ENCODE measurements at places on chromosomes 2 and 18. TPM values are rescaled to one million over a fixed set of nuclear protein-coding genes. Genes with fewer than 3 reads are reported as not detected.

DNA sequence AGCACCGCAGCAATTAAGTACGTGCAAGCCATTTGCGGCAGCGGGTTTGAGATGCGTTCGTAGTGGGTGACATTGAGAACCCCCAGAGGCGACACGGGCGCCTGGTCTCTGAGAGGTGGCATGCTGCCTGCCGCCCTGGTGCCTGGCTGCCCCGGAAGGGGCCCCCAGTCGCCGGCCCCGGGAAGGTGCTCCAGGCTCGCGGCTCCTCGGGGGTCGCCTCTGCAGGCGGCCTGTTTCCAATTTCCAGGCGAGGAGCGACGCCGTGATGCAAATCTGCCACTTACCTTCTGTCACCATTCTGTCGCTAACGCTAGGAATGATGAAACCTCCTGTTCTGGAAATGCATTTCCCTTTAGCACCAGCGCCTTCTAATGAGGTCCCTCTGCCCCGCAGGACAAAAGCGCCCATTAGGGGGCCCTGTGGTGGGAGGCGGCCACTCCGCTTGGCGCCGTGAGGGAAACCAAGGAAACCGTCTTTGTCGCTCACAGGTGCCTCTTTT, 13.0 kb downstream of the KIF5C start:
- no peak for DNase-seq

- no peak for DNase-seq
Observed at GRCh38 chr2:192311701-192312460, 117.1 kb upstream of the TMEFF2 start.

- DNase-seq, result no peak
Observed at GRCh38 chr2:200862532-200863000, 1.9 kb downstream of the CLK1 start.

- DNase-seq, result no peak
Observed at GRCh38 chr18:28514699-28515098, 337.8 kb upstream of the CDH2 start.

DNA sequence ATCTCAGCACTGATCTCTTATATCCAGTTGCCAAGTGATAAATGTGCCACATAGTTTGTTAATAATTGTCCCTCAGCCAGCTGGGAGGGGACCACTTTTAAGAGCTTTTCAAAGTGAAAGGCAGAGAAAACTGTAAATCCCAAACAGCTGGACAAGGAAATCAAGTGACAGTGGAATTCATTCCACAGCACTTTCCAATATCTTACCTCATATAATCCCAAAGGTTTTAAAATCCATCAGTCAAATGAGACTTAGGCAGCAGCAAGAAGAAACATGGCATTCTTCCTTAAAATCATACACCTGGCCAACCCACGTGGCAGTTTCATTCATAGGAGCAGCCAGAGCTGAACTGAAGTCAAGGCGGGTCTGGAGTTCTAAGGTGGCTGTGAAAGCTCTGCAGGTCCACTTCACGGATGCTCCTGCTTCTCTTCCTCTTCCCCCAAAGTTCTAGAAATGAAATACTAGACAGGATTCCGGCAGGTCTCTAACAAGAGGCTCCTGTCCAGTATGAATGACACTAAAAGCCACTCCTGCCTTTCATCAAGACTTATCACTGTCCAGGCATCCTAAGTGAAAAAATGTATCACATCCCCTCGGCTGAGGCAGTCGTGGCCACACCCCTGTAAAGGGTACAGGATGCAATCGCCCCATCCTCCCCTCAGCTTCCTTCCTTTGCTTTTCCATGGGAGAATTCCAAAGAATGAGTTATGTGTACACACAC, 190.4 kb upstream of the STK17B start:
- no peak for DNase-seq

- DNase-seq, result no peak
Observed at GRCh38 chr2:118169359-118170005, 81.2 kb downstream of the INSIG2 start.

DNA sequence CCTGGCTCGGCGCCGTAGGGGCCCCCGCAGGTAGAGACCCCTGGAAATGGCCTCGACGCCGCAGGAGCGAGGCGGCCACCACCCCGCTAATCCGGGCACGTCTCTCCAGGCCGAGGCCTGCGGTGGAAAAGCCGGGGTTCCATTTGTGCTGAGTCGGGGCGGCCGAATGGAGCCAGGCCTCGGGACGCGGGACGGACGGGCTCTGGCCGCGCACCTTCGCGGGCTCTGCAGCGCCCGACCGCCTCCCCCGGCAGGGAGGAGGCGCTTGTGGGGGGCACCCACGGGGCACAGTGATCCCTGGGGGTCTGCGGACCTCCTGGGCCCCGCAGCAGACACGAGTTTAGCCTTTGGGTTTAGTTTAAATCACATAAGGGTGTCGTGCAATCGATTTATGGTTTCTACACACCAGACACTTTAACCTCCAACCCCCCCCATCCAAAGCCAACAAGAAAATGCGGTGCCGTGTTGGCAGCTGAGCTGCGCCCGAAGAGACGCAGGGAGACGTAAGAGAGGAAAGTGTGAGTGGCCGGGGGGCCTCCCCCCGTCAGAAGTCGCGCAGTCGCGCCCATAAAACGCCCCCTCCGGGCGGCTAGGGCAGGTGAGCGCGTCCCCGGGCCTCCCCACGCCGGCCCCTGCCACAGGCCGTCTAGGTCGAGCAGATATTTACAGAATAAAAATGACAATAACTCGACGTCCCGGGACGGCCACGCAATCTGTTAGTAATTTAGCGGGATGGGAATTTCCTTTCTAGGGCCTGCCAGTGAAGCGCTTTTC, 1.0 kb upstream of the NFATC1 start:
- no peak for DNase-seq

DNA sequence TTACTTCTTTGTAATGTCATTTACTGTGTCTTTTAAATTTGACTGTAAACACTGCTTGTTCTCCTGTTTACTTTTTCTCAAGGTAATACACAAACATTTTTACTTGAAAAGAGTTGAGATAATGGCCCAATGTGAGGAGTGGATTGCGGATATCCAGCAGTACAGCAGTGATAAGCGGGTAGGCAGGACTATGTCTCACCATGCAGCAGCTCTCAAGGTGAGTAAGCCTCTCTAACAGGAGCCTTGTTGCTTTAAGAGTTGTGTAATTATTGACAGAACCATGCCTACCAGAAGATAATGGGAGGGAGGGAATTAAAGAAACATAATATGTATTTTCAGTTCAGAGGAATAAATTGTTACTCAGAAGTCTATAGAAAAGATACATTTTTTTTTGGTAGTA, 16.5 kb upstream of the TTC27 start:
- DNase-seq, result no peak

DNA sequence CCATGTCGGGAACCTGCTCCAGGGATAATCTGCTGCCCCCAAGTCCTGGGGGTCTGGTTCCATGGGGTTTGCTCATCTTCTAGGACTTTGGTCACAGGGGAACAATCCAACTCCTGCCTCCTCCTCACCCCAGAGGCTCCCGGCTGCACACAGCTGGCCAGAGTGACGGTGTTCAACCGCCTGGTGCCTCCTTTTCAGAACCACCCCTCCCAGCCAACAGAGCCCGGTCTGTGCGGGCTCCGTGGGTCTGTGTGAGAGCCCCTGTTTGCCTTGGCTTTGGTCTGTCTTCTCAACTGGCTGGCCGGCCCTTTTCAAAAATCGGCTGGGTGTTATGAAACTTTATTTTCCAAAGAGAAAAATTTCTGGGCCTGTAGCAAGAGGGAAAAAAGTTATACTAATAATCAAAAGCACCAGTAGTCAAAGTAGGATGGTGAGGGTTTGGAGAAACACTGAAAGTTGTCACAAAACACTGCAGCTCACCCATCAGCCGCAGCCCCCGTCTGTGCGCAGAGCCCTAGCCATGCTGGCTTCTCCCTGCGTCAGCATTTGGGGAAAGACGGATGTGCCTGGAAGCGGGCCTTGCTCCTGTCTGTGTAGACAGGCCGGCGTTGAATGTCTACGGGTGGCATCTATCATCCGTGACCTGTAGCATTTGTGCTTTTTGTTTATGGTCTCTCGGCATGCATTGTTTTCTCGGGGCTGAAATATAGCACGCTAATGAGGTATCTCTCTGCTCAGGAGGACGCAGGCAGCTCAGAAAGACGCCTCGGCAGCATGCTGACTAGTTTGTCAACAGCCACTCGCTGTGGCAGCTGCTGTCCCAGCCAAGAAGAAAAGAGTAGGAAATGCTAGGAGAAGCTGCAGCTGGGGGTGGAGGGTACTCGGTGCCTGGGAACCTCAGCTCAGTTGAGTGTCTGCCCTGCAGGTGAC, 138.6 kb downstream of the GLI2 start:
- DNase-seq, result no peak

GRCh38 chr18:12998332-12999060, 7.3 kb downstream of the CEP192 start:
- no peak for DNase-seq

GRCh38 chr2:104766683-104767082, 87.2 kb upstream of the POU3F3 start:
- no peak for DNase-seq

DNA sequence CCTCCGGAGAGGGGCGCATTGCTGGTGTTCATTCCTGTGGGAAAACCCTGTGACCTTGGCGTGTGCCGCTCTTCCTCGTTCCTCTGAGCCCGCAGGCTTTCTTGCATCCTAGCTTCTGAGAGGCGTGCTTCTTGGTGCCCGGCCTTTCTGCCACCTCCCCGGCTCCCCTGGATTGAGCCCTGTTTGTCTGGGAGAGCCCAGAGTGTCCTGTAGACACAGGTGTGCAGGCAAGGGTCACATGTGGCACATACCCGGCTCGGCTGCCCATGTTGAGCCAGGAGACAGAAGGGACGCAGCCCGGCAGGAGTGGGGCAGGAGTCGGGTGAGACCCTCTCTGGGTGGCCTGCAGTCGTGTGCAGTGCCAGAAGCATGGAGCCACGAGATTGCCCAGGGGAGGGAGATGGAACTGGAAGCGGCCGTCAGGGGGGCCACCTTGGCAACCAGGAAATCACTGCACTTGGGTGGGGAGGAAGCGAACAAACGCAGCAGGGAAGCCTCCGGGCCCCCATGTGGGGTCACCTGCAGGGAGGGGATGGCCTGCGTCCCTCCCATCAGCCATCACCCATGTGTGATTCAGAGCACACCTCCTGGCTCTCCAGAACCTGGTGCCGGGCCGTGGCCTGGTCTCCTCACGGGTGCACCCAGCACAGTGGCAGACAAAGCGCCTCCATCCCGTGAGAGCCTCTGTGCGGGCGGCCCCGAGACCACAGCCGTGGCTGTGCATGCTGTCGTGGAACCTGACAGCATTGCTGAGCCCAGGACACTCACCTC, 92.9 kb downstream of the SH3BP4 start:
- no peak for DNase-seq

The RHOB gene
- polyA plus RNA-seq, result 93.3 TPM

The CD207 gene
- 0.18 TPM for polyA plus RNA-seq

The GNAL gene
- polyA plus RNA-seq, result 5.9 TPM

The AGXT gene
- 0.04 TPM for polyA plus RNA-seq

The MYO3B gene
- polyA plus RNA-seq, result 7.6 TPM

The OR6B2 gene
- polyA plus RNA-seq, result not detected

The FOSL2 gene
- polyA plus RNA-seq, result 24.7 TPM

The CYP26B1 gene
- 13.0 TPM for polyA plus RNA-seq

The ALK gene
- 0.29 TPM for polyA plus RNA-seq

The ZNF407 gene
- 10.9 TPM for polyA plus RNA-seq

The ANKRD62 gene
- 0.10 TPM for polyA plus RNA-seq

The TMEM247 gene
- not detected for polyA plus RNA-seq
